Renal cortex interstitium (tissue), 15 donors: ENCODE measurements at places on chromosomes 11 and 22.

DNA sequence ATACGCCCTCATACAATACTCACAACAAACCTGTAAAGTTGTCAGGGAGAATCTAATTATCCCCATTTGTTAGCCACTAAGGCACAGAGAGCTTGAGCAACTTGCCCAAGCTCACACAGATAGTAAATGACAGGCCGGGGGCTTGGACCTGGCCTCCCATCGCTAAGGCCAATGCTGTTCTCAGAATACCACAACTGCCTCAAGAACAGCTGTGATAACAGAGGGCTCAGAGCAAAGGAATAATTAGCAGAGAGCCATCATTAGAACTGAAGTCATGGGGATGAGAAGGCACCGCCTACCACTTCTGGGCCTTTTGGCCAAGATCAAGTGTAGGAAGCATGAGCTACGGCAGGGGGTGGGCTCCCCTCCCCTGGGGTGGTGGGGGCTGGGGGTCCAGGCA, 98.6 kb downstream of the FEZ1 start:
- no peak for DNase-seq

GRCh38 chr11:10878408-10879214, 20.8 kb upstream of the ZBED5 start:
- DNase-seq, result no peak

DNA sequence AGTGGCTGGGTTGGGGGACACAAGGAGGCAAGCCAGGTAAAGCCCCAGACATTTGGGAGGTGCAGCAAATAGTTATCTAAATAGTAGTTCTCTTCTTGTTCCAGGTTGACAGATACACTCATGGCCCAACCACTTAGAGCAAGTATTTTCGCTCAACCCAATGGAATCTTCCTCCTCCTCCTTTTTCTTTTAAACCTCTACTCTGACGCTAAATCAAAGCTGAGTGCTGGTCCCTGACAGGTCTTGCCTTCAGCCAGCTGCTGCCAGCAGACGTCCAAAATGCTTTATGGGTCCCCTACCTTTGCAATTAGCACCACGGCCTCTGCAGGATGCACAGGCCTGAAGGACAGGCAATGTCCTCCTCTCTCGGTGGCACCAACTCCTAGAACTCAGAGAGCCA, 558.5 kb downstream of the MIAT start:
- DNase-seq, result no peak

GRCh38 chr22:37273126-37273845, 9.0 kb upstream of the CYTH4 start:
- DNase-seq, result no peak

GRCh38 chr11:92249156-92249753, 24.6 kb downstream of the FAT3 start:
- DNase-seq, result no peak

DNA sequence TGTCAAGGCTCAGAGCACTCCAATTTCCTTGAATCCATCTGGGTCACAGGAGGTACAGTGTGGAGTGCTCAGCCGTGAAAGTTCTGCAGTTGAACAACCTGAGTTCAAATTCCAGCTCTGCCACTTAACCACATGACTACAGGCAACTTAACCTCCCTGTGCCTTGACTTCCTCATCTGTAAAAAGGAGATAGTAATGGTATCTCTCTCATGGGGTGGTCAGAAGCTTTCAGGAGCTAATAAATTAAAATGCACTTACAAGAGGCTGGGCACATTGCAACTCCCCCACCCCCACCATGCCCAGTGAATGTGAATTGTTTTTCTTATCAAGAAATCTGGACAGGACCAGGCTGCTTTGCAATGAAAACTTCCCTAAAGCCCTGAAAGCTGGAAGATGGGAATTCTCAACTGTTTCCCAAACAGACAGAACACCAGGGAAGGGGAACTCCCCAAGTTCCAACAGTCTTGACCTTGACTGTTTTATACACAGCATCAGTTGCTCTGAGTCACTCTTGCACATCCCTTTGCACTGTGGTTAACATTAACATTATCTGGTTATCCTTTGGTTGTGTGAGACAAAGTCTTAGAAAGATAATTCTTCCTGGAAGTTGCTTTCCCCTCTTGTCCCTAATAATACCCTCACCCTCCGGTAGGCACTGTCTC, 137.0 kb downstream of the SLC1A2 start:
- DNase-seq, result no peak

- DNase-seq, result no peak
Observed at GRCh38 chr11:110809417-110810199, 97.4 kb upstream of the ARHGAP20 start.

- DNase-seq, result no peak
Observed at GRCh38 chr11:2860636-2861035, 24.9 kb downstream of the CDKN1C start.

DNA sequence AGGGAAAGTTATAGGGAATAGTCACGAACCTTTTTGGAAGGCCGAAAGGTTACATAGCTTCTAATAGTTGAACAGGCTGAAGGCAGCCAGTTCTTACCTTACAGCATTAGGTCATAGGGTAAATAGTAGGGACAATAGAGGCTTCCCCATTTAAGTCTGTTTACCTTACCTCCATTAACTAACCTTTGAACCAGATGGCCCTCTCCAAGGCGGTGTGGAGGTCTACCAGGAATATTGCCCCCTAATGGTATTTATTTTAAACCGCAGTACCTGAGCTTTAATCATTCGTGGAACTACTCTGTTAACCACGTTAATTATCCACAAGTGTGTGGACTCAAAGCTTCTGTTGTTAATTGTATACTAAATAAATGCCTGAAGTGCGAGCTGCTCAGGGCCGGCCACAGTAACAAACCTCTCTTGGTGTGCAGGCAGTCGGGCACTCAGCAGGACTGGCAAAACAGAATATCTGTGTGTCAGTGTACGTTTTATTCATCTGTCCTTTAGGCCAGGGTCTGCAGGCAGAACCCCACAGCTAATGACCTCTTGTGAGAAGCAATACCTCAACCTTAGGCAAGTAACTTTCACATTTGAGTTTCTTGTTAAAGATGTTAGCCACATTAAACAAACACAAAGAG, 81.7 kb downstream of the PRCP start:
- no peak for DNase-seq

- DNase-seq, result no peak
Observed at GRCh38 chr11:11217929-11218628, 135.0 kb downstream of the CSNK2A3 start.

DNA sequence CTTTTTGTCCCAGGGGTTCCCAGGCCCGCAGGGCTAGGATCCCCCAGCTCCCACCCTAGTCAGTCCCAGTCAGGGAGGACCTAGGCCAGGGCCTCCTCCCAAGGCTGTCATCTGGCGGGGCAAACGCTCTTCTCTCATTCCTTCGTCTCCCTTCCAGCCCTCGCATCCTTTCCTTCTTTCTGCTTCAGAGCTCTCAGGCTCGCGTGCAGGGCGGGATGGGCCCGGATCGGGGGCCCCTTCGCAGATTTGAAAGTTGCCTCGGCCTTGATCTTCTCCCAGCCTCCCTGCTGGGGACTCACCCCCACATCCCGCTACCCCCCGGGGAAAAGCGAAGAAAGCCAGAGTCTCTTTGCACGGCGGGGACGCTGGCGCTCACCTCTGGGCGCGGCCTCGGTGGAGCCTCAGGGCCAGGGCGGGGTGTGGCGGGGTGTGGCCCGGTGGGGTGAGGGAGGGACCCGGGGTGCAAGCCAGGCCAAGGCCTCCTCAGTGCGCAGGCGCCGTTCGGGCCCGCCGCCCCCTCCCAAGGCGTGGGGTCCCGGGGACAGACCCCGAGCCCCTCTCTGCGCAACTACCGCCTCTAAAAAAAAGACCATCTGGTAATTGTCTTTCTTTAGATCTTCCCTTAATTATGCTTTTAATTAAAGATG, 14.8 kb upstream of the PAX6 start:
- no peak for DNase-seq

DNA sequence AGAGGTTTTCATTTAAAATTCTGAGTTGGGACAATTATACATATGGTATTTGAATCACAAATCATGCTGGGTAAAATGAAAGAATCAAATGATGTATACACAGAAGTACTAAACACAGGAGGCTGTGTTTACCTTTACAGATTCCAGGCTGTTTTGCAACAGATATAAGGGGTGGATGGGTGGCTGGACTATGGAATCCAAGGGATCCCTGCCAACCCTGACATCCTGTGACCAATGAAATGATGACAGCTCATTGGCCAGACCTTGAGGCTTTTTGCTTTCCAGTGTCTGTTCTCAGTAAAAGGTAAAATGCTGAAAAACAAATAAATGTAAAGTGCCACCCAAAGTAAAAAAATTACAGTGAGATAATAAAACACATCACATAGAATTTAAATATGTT, 3.3 kb upstream of the DDI1 start:
- no peak for DNase-seq

DNA sequence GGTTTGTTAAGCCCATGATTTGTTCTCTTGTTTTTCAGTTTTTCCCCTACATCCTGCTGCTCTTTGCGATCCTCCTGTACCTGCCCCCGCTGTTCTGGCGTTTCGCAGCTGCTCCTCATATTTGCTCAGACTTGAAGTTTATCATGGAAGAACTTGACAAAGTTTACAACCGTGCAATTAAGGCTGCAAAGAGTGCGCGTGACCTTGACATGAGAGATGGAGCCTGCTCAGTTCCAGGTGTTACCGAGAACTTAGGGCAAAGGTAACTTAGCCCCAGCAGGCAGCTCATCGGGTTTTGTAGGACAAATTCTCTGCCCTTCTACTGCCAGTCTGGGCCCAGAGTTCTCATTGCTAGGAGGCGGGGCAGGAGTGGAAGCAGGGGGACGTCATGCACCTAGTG, 49.7 kb downstream of the PANX1 start:
- no peak for DNase-seq

- no peak for DNase-seq
Observed at GRCh38 chr11:112962579-112963367, 1.6 kb downstream of the NCAM1 start.

- no peak for DNase-seq
Observed at GRCh38 chr11:46390331-46391171, 1.0 kb downstream of the CHRM4 start.

DNA sequence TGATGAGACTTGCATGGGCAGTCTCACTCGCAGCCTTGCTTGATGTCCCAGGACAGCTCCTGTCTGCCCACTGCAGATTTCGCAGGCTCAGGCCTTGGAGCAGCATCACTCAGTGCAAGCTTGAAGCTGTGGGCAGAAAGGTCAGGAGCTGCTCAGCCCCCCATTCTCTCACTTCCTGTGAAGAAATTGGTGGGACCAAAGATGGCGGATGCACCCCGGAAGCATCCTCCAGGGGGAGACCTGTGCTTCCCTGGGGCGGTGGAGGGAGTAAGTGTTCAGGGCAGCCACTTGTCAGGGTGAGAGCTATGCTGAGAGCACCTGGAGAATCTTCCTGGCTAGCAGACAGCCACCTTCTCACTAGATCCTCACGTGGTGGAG, 11.3 kb downstream of the PLAAT2 start:
- no peak for DNase-seq

DNA sequence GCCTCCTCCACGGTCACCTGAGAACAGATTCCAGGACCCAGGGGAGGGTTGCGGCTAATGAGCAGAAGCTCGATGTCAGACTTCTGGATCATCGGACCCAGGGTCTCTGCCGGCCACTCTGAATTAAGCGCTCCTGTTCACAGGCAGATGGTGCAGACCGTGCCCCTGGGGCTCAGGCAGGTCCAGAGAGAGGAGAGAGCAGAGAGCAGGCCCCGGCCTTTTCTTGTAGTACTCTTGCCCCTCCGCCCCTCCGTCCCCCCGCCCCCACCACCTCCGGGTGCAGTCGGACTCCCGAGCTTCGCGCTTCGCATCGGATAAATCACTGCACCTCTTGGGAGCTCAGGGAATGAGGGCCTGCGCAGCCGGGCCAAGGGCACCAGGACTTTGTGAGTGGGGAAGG, 50.3 kb downstream of the RPS6KA4 start:
- DNase-seq, result no peak

GRCh38 chr11:100555931-100556330, 131.2 kb upstream of the ARHGAP42 start:
- DNase-seq, result no peak

DNA sequence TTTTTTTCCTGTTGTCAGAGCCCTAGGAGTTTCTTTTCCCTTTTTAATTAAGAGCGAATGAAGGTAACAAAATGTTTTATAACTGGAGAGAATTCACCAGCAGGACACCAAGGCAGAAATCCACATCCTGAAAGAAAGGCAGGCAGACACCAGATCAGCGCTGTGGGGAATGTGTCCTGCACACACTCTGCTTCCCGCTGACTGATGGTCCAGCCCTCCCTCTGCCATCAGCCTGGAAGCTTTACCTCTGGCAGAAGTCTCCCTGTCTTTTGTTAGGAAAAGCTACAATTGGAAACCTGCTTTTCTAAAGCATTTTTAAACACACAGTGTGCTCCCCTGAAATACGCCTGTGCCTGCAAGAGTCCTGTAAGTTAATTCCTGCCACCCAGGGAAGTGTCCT, 638.5 kb downstream of the NTM start:
- DNase-seq, result no peak

DNA sequence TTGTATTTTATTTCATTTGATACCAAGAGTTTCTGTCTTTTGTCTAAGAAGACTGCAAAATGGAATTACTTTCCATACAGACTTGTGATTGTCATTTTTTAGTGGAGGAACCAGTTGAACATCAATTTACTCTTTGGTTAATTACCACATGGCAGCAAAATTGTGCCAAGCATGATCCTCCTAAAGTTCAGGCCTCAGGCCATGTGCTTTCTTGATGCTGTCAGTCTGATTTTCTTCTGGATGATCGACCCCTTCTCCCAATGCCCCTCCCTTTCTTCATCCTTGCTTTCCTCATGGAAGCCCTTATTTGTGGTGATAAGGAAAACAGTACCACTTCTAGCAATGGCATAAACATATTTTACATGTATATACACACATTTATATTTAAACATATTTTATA, 76.2 kb downstream of the SVIP start:
- DNase-seq, result no peak

- no peak for DNase-seq
Observed at GRCh38 chr11:31340903-31341572, 28.5 kb downstream of the DCDC1 start.

- no peak for DNase-seq
Observed at GRCh38 chr11:20511982-20512381, 87.4 kb upstream of the SLC6A5 start.

DNA sequence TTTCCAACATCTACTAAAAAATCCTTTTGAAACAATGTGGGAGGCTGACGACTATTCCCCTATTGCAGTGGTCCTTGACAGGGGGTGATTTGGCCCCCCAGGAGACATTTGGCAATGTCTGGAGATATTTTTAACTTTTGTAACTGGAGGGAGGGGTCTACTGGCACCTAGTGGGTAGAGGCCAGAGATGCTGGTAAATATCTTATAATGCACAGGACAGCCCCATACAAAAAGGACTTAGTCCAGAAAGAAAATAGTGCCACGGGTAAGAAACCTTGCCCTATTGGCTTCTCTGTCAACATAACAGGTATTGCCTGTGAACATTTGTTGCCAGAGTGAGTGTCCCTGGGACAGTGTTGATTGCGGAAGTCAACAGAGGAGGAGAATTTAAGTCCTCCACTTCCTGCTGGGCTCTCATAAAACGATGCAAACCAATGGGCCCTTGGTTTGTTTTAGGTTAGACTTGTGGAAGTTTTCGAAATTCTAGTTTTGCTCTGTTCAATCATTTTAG, 101.6 kb downstream of the MAML2 start:
- no peak for DNase-seq

GRCh38 chr22:46036558-46037408, 59.8 kb upstream of the WNT7B start:
- no peak for DNase-seq

- DNase-seq, result no peak
Observed at GRCh38 chr22:39825661-39826102, 67.9 kb downstream of the ENTHD1 start.
